ENCODE measurements at places on chromosomes 12 and 14.

- DNase-seq = no peak
Observed at GRCh38 chr14:59123975-59124374, 64.5 kb upstream of the DAAM1 start.

- DNase-seq = no peak
Observed at GRCh38 chr12:52149651-52150241, 42.1 kb downstream of the KRT80 start.

DNA sequence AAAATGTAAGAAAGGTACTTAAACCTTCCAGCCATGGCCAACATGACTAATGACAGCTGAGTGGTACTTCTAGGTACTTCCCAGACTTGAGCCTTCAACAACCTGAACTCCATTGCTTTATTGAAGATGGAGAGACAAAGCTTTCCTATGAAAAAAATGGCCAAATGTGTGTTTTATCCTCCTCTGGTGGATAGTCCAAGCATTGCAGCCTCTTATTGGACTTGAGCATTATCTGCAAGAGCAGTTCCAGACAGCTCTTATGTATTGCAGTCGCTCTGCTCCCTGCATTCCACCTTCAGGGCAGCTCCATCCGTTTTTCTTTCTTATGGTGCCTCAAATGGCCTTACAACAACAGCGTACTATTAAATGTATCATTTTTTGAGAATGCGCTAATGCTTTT, 588.2 kb downstream of the NRXN3 start:
- DNase-seq = no peak

- DNase-seq = no peak
Observed at GRCh38 chr12:88451205-88451604, 129.1 kb downstream of the KITLG start.

DNA sequence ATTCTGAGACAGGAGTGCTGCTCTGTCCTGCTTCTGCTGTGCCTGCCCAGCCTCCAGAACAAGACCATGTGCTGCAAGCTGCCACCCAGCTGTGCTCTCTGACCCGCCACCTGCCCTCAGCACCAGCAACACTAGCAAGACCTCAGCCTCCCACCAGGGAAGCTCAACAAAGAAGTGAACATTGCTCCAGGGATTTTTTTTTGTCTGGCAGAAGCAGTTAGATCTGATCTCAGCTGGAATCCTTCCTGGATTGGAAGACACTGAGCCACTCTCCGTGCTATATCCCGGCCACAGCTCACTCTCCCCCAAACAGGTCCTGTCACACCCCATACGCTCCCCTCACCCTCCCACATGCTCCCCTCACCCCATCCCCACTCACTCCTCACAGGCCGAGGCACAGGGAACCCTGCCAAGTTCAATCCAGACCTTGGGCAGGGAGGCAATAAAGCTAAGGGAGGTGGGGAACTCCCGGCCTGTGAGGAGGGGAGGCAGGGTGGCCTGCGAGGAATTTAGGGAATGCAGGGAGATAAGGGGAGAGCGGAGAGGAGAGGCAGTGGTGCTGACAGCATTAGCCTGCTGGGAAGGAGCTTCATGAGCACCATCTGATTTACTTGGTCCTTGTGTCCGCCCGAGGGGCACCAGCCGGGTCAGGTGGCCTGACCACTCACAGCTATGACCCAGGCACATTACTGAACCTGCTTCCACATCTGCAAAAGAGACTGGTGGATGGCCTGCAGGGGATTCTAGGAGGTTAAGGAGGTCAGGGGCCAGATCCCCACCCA, 29.7 kb downstream of the CCDC85C start:
- DNase-seq = no peak

Measured in stimulated activated CD4-positive, alpha-beta T cell treated with anti-CD3 and anti-CD28 coated beads, TNF-alpha, amount 100 ng/mL, for 4 hours (primary cell).